GM12864 (cell line): ENCODE measurements at places on chromosomes 2 and 18.

DNA sequence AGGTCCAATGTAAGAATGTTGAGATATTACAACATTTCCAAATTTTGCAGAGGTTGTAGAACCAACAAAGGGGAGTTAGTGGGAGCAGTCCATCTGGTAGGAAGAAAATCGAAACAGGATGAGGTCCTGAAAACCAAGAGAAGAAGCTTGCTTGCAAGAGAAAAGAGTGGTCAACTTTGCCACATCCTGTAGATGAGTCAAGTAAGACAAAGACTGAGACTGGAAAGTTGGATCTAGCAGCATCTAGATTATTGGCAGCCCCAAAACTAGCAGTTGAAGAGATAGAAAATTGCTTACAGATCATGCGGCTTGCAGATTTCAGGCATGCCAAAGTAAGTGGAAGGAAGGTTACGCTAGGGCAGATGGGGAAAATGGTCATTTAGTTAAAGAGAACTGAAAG, 378.9 kb downstream of the GRB14 start:
- DNase-seq: no peak

- DNase-seq: no peak
Observed at GRCh38 chr18:26185267-26185666, 41.0 kb upstream of the TAF4B start.

- DNase-seq: no peak
Observed at GRCh38 chr2:57313678-57314077, 732.9 kb upstream of the VRK2 start.

DNA sequence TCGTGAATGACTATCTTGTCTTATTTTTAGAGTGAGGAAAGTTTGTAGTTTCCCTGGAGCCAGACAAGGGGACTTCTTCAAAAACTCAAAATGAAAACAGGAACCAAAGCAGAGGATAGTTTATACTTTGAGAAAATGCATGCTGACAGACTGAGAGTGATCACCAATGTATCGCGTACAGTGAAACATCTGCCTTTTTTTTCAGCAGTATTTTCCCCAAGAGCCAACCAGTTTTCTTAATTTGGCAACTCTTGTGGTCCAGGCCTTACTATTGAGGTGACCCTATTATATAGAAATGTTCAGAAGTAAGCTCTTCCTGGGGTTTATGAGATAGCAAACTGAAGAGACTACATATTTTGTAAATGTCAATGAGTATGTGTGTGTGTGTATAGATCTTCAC, 153.7 kb upstream of the VRK2 start:
- DNase-seq: peak; percentile 47

DNA sequence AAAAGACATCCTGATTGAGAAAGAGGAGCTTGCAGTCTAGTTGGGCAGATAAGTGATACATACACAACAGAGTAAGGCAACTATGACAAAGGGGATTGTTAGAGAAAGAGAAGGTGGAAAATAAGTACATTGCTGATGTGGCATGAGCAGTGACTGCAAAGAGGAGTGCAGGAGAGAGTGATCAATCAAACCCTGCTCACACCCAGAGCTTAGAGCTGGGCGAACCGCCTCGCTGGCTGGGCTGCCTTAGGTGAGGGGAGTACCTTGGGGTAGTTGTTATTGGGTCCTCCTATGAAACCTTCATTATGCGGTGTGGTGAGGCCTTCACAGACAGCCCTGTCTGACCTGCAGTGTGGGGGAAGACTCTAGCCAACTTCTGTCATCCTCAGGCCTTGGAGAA, 161.7 kb downstream of the FHOD3 start:
- DNase-seq: no peak

- DNase-seq: no peak
Observed at GRCh38 chr2:24400207-24400907, 40.0 kb upstream of the ITSN2 start.
